Activated CD4-positive, alpha-beta T cell treated with anti-CD3 and anti-CD28 coated beads, Interleukin-2, amount 10 ng/mL, durations not matched to agents 7 days and 5 days (primary cell): ENCODE measurements at places on chromosomes 2 and 18.

DNA sequence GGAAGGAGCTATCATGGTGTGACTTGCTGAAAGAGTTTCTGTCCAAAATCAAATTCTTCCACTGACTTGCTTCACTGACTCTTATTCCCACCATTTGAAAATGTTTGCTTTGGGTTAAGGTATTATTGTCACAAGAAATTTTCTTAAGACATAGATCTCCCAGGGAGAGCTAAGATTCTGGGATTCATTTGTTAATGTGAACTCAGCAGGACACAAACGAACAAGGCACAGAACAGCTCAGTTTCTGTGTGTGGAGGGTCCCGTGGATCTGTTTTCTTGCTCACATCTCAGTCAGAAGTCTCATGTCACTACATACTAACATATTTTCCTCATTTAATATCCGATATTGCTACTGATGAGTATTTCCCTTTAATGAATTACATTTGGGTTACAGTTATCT is 8.2 kb upstream of the HNRNPA3 start:
- no peak for DNase-seq

DNA sequence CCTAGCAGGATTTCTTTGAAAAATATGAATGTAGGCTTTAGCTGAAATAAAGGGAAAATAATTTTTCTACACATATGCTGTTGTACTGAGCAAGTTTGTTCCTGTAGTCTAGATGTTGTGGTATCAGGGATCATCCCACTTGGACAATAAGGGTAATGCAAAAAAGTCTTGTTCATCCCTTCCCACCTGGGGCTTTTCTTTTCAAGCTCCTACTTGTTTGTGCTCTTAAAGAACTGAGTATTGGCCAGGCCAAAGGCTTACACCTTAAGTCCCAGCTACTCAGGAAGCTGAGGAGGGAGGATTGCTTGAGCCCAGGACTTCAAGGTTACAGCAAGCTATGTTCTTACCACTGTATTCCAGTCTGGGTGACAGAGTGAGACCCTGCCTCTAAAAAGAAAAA is 35.5 kb downstream of the ZC3H6 start:
- no peak for DNase-seq

DNA sequence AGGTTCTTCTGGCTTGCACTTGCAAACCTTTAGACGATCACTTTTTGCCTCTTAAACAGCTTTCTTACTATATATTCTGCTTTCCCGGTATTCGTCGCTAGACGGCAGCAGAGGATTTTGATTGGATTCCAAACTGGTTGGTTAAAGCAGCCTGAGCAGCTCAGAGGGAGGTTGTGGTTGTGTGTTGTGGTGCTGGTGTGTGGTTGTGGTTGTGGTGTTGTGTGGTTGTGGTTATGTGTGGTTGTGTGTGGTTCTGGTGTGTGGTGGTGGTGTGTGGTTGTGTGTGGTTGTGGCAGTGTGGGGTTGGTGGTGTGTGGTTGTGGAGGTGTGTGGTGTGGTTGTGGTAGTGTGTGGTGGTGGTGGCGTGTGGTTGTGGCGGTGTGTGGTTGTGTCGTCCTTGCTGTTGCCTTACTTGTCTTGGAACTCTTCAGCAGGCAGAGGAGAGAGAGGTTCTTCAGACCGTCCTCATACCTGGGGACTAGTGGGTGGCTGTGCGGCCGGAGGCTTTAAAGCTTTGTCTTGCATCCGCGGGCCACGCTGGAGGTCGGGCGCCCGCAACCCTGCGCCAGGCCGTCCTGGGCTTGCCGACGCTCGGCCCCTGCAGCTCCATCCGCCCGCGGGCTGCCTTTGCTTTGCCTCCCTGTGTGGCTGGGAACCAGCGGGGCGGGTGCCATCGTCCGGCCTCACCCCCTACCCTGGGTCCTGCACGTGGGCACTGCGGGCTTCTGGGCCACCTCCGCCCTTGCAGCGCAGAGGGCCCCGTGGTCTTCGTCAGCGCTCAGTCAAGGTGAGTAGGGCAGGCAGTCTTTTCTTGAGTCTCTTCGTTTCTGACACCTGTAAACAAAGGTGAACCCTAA is 190.8 kb downstream of the ARHGAP28 start:
- DNase-seq: peak; percentile 14

GRCh38 chr2:43592443-43592842 is 3.4 kb downstream of the THADA start:
- DNase-seq: no peak

- DNase-seq: no peak
Observed at GRCh38 chr2:3630631-3631030, 27.4 kb upstream of the ALLC start.

GRCh38 chr2:208097801-208098200 is 26.5 kb downstream of the CRYGD start:
- DNase-seq: no peak

DNA sequence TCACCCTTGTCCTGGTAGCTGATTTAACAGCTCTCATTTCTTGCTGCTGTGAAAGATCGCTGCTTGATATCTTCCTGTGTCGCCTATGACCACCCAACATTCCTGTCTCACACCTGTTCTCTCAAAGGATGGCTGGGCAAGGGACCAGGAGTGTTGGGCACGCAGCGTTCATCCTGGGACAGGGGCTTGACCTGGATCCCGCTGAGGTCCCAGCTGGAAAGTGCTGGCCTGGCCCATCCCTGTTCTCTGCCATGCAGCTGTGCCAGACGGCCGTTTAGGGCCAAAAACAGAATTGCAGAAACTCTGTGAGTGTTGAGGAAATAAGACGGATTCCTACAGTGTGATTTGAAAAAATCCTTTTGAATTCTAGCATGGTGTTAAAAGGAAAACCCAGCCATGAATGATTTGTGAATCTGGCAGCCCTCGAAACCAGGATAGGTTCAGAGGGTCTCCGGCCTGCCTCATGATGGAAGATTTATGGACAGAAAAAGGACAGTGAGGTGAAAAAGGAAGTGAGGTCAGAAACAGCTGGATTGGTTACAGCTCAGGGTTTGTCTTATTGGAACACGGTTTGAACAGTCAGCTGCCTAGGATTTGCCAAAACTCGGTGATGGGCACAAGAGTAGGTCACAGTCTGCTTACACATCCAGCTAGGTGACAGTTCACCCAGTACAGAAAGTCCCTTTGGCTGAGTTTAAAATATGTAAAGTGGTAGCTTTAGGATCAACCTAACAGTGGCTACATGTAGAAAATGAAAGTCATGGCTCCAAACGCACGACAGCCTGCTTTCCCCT is 164.8 kb downstream of the DCDC2C start:
- no peak for DNase-seq

- DNase-seq: no peak
Observed at GRCh38 chr2:240742602-240743095, 51.0 kb downstream of the AQP12A start.

- DNase-seq: no peak
Observed at GRCh38 chr2:29517413-29517812, 402.2 kb downstream of the CLIP4 start.

- no peak for DNase-seq
Observed at GRCh38 chr18:28099237-28099636, 77.7 kb downstream of the CDH2 start.

DNA sequence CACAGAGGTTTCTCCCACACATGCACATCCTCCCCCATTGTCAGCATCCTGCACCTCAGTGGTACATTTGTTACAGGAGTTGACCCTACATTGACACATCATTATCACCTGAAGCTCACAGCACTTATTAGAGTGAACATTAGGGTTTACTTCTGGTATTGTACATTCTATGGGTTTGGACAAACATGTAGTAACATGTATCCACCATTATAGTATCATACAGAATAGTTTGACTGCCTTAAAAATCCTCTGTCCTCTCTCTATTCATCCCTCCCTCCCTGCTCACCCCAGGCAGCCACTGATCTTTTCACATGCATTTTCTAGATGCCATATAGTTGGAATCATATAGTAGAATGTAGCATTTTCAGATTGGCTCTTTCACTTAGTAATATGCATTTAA is 53.5 kb downstream of the NXPH2 start:
- DNase-seq: no peak

- no peak for DNase-seq
Observed at GRCh38 chr2:24543252-24543651, 52.2 kb downstream of the NCOA1 start.
